Fibroblast of skin of scalp (primary cell): ENCODE measurements at places on chromosomes 3 and 15.

- no peak for DNase-seq
Observed at GRCh38 chr3:14429237-14429636, 26.8 kb downstream of the SLC6A6 start.

DNA sequence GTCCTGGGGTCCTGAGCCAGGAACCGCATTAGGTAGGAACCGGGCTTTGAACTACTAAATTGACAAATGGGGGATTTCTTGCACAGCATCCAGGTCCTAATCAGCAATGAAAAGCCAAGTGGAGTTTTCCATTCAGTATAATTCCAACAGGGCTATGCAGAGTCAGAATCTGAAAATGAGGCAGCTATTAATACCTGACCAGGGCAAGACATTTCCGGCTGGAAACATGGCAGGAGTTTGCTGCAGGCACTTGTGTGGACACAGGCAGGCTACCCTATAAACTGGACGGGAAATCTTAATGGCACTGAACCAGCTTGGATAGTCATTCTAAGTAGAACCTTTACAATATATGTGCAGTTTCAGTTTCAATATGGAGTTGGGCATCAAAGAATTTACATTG is 553.1 kb downstream of the FGF12 start:
- DNase-seq: no peak

- peak; percentile 50 for DNase-seq
Observed at GRCh38 chr3:193665370-193665989, 72.5 kb downstream of the OPA1 start.

GRCh38 chr3:150105886-150106612 is 135.4 kb upstream of the PFN2 start:
- peak; percentile 78 for DNase-seq

GRCh38 chr15:77239882-77240608 is 169.1 kb upstream of the TSPAN3 start:
- peak; percentile 67 for DNase-seq

DNA sequence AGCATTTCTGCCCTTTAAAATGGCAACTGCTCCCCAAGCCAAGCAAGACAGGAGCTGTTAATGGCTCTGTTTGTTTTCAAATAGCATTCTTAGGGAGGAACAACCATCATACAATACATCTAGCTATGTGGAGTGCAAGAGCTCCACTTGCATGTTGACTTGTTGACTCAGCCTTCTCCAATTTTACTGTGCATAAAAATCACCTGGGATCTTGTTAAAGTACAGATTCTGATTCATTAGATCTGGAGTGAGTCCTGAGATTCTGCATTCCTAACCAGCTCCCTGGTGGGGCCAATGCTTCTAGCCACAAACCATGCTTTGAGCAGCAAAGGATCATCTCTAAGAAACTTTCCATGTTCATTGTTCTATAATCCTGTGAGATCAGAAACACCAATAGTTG is 171.4 kb downstream of the THRB start:
- no peak for DNase-seq

GRCh38 chr3:37502621-37503020 is 328.2 kb upstream of the LRRFIP2 start:
- DNase-seq: peak; percentile 40

DNA sequence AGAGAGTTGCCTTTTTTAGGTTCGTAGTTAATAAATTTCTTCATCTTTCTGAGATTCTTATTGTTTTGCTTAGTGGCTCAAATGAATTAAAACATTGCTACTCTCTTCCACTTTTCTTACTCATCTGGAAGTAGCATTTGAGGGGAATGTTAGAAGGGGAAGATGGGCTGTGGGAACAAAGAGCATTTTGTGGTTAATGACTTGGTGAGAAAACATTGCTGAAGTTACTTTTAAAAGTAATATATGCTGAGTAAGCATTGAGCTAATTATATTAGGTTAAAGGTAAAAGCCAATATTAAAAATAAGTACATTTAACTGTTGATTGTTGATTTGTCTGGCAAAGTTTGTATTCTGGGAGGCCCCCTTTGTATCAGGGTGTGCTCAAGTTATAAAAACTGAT is 5.7 kb downstream of the MORF4L1 start:
- DNase-seq: peak; percentile 76

- DNase-seq: peak; percentile 83
Observed at GRCh38 chr15:99511531-99511865, 54.3 kb upstream of the MEF2A start.

GRCh38 chr3:150239766-150240165 is 168.3 kb upstream of the TSC22D2 start:
- peak; percentile 66 for DNase-seq

- DNase-seq: no peak
Observed at GRCh38 chr3:156474560-156475389, 80.1 kb downstream of the SSR3 start.

GRCh38 chr15:71761649-71762048 is 48.7 kb upstream of the NR2E3 start:
- peak; percentile 38 for DNase-seq

- no peak for DNase-seq
Observed at GRCh38 chr3:49794431-49794830, 5.2 kb downstream of the CDHR4 start.

DNA sequence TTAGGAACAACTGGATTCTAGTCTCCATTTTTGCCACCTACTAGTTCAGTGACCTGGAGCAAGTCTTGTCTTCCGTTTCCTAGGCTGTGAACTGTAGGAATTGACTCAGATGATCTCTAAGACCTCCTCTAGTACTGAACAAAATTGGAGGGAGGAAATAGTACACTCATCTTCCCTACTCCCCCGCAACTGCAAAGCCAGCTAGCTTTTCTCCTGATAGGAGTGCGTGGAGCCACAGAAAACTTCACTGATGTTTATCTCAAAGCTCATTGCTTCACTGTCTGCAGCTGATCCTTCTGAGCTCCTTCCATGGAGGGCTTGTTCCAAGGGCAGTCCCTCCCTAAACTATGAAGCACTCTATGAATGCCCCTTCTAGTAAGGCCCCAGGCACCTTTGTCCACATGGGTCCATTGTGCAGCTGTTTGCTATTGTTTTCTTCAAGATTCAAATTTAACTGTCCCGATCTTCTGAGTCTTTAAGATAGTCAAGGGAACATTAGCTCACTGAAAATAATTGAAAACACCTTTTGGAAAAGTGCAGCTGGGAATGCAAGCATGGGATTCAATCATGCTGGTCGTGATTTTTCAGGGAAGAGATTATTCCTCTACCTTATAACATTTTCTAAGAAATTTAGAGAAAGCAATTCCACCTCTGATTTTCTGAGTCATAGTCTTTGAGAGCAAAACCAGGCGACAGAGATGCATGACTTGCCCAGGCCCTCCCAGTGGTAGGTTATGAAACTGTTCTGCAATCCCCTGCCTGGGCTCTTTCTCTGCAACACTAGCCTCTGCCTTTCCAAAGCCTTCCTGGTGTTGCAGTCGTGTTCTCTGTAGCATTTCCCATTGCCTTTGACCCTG is 24.3 kb downstream of the FILIP1L start:
- peak; percentile 67 for DNase-seq

GRCh38 chr3:193974191-193974652 is 161.7 kb upstream of the HES1 start:
- DNase-seq: peak; percentile 86

DNA sequence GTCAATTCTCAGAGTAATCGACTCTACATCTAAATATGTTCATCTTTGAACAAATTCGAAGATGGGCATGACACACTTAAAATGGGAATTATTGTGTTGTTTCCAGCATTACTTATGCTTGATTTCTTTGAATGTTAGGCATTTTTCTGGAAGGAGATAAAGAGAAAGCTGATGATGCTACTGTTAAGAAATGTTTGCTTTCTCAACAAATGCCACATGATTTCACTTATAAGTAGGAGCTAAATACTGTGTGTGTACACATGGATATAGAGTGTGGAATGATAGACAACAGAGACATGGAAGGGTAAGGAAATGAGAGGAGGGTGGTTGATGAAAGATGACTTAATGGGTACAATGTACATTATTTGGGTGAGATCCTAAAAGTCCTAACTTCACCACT is 400.9 kb downstream of the TBL1XR1 start:
- peak; percentile 47 for DNase-seq

GRCh38 chr15:75468913-75469598 is 17.6 kb upstream of the SIN3A start:
- no peak for DNase-seq

DNA sequence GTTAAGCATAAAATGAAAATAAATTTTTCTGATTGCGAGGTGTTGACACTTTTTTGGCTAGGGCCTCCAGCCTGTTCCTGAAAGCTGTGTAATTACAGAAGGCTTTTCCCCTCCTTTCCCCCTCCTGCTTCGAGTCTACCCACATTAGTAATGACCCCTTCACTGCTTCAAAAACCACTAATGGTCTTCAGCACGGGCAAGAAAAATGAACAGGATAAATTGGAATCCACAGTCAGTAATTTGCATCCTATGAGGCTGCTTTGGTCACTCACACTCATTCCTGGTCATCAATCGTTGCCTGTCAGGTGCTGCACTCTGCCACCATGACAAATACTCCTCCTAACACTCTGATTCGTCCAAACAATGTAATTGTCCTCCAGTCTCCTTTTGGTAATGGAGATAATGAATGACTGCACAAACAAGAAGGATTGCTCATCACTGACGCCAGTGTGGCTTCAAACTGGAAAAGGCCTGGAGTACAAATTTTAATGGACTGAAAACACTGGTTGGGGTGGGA is 148.6 kb downstream of the MEIS2 start:
- DNase-seq: peak; percentile 72

DNA sequence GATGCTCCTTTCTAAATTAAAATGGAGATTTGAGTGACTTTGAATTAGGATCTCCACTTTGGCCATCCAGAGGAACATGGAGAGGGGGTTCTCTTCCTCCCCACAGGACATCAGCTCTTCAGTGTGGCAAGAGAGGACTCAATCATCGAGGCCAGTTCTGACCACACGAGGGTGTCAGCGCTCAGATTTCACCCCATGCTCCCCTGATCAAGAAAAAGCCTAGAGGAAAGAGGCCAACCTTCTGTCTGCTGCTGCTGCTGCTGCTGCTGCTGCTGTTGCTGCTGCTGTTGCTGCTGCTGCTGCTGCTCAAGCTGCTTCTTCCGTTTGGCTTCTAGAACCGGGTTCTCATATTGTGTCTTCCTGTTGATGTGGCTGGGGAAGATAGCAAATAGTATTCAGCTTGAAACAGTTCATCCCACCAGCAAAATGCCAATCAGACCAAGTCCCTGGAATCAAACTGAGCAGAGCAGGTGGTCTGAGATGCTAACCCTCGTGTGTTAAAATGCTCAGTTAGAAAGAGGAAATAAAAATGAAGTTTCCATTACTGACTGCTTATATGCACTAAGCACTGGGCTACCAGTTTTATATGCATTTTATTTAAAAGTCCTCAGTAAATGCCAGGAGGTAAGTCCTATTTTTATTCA is 599.0 kb downstream of the MAGI1 start:
- peak; percentile 71 for DNase-seq

- no peak for DNase-seq
Observed at GRCh38 chr3:184672977-184673870, 38.6 kb downstream of the MAGEF1 start.

- DNase-seq: no peak
Observed at GRCh38 chr3:60737633-60738399, 513.4 kb downstream of the FHIT start.

GRCh38 chr3:65660000-65660598 is 378.6 kb downstream of the MAGI1 start:
- no peak for DNase-seq

GRCh38 chr15:96351761-96352603 is 21.5 kb downstream of the NR2F2 start:
- no peak for DNase-seq

DNA sequence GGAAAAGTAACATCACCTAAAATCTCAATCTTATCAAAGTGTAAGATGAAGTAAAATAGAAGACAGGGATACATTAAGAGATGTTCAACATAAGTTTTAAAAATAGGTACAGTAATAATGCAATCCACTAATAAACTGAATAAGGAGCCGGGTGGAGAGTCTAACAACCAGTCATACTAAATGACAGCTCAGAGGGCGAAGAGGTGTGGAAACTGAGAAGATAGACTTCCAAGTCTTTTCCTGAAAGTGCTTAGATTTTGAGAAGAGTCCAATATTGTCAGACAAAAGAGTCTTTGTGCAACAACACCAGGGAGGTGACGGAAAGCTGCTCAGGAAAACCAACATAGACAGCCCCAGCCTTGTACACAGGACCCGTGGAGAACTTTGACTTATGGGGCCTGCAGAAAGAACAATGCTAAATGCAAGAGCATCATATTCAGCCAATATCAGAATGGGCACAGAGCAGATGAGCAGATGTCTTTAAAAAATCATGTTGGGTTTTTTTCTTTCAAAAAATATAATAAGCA is 66.4 kb downstream of the MECOM start:
- no peak for DNase-seq

GRCh38 chr3:162994165-162994564 is 1497.6 kb downstream of the OTOL1 start:
- no peak for DNase-seq

- DNase-seq: no peak
Observed at GRCh38 chr3:121989943-121990342, 32.1 kb downstream of the ILDR1 start.

GRCh38 chr15:69834761-69835160 is 263.0 kb downstream of the TLE3 start:
- DNase-seq: peak; percentile 59

GRCh38 chr3:69326855-69327300 is 59.0 kb downstream of the FRMD4B start:
- no peak for DNase-seq

GRCh38 chr15:96326328-96327154 is 4.0 kb upstream of the NR2F2 start:
- DNase-seq: peak; percentile 63

GRCh38 chr3:99466331-99466730 is 172.1 kb upstream of the COL8A1 start:
- peak; percentile 21 for DNase-seq
